ENCODE measurements at places on chromosomes 4 and X. TPM values are rescaled to one million over a fixed set of nuclear protein-coding genes. Genes with fewer than 3 reads are reported as not detected.

The KIT gene
- 0.29 TPM for total RNA-seq

The SPANXN3 gene
- total RNA-seq = not detected

The LNX1 gene
- total RNA-seq = 9.8 TPM

The PLXNB3 gene
- total RNA-seq = 2.7 TPM

The HSD17B13 gene
- under 0.01 TPM for total RNA-seq

The DSPP gene
- not detected for total RNA-seq

The OCRL gene
- 18.1 TPM for total RNA-seq

The LARP1B gene
- total RNA-seq = 27.9 TPM

The CCDC158 gene
- 0.59 TPM for total RNA-seq
